ENCODE measurements at places on chromosomes 2 and 18.
A peak's percentile ranks its signal among the peaks of the same experiment; 100 is the strongest.

- DNase-seq: no peak
Observed at GRCh38 chr18:40984856-40985255, 970.2 kb upstream of the PIK3C3 start.

GRCh38 chr2:240868286-240869108 is at the start of gene AGXT:
Gene AGXT, plus strand, starts transcription at chr2:240868824. Its CDS starts 42 bp downstream, at chr2:240868866.
- DNase-seq: no peak

DNA sequence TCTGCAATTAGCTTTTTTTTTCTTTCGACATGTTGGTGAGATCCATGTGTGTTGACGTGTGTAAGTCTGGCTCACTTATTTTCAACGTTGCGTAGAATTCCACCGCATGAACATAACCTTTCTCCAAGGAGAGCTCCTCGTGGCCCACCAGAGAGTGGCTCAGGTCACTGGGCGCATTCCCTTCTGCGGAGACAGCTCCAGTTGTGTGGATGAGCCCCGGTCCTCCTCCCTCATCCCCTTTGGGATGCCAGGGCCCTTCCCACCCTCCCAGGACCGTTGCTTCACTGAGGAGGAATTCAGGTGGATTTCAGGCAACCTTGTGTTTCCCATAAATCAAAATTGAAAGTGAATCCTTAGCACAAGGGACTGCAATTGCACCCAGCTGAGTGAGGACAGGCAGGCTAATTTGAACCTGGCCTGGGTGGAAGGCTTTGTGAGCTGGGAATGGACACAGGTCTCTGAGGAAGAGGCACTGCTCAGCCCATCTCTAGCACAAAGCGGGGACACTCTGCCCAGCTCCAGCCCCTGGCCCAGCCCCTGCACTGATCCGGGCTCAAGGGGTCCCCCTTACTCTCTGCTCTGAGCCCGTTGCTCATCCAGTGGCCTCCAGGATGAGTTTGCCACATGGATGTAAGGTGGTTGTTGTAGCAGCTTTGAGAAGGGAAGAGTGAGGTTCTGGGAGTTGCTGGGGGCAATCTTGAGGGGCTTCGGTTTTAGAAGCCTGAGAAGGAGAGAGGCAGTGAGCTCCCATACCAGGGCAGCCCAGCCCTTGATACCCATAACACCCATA is 57.8 kb upstream of the HAAO start:
- no peak for DNase-seq

- DNase-seq: no peak
Observed at GRCh38 chr2:149559341-149560068, 28.1 kb downstream of the MMADHC start.

DNA sequence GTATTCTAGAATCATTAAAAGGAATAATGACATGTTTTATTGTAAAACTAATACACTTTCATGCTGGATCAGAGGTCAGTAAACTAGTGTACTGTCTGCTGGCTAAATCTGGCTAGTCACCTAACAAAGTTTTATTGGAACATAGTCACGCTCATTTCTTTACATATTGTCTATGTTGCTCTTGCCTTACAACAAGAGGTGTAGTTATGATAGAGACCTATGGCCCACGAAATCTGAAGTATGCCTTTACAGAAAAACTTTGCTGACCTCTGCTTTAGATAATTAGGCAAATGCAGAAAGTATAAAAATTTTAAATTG is 29.9 kb upstream of the SCYGR2 start:
- DNase-seq: no peak

DNA sequence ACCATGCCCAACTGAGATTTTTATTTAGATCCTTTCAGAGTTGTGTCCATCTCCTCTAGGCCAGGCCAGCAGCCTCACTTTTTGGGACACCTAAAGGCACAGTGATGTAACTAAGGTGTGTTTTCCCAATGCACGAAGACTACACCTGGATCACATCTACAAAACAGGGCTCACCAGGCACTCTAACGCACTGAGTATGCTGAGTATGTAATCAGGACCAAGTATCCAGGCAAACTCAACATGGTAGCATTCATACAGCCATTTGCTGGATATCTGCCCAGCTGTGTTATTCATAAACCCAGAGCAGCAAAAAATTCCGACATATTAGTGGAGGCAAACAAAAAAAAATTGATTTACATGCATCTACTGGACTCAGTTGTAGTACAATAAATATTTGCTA is 33.8 kb downstream of the LPIN2 start:
- no peak for DNase-seq

- DNase-seq: no peak
Observed at GRCh38 chr2:231682603-231683291, 25.6 kb upstream of the PTMA start.

DNA sequence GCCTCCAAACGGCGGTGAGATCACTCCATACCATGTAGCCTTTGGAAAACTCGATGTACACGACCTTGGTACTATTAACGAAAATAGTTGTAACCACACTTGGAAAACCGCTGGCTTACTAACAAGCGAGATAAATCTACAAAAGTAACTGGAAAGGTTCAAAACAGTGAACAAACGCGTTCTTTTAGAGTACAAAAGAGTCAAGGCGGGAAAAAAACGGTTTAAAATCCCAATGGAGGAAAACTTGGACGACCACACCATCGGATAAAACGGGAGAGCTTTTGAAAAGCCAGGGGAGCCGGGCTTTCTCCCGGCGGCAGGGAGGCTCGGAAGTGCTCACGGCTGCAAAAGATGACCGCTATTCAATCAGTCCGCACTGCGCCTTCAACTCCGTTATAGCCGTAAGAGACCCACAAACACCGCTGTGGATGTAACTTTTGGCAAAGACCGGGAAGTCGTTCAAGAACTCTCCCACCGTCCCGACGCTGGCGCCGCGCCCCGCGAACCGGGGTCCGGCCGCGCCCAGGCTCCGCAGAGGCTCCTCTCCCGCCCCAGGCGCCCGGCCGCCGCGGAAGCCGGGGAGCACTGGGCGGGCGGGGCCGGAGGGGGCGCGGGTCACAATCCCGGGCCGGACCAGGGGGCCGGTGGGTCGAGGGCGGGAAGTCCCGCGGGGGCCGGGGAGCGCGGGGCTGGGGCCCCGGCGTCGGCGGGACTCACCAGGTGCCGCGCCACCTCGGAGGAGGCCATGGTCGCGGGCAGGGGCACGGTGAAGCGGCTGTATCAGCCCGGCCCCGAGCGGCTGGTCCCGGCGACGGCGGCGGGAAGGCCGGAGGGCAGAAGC is 465 bp downstream of the SEPTIN10 start:
- no peak for DNase-seq

GRCh38 chr18:58572181-58572580 is 56.7 kb downstream of the ALPK2 start:
- DNase-seq: no peak

- DNase-seq: no peak
Observed at GRCh38 chr2:137202318-137202717, 437.0 kb downstream of the THSD7B start.

GRCh38 chr2:48157150-48157549 is 250.9 kb upstream of the FBXO11 start:
- DNase-seq: no peak

- DNase-seq: peak; percentile 70
Observed at GRCh38 chr2:64606479-64607363, 47.0 kb downstream of the SERTAD2 start.

GRCh38 chr2:18910843-18911242 is 321.5 kb upstream of the NT5C1B start:
- no peak for DNase-seq

DNA sequence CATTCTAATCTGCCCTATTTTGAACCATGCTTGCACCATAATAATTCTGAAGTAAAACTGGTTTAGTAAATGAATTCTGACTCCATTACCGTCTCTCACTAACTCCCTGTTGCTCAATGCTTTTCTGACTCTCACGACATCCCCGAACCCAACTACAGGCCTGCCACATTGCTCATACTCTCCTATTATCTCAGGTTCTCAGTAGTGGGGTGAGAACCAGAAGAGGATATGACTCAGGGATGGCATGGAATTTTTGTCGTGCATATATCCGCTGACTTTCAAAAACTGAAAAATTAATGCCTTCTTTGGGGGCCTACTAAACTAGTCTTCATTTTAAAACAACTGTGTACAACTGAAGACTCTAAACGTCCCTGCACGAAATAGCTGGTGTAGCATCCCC is 34.3 kb downstream of the NETO1 start:
- DNase-seq: no peak

DNA sequence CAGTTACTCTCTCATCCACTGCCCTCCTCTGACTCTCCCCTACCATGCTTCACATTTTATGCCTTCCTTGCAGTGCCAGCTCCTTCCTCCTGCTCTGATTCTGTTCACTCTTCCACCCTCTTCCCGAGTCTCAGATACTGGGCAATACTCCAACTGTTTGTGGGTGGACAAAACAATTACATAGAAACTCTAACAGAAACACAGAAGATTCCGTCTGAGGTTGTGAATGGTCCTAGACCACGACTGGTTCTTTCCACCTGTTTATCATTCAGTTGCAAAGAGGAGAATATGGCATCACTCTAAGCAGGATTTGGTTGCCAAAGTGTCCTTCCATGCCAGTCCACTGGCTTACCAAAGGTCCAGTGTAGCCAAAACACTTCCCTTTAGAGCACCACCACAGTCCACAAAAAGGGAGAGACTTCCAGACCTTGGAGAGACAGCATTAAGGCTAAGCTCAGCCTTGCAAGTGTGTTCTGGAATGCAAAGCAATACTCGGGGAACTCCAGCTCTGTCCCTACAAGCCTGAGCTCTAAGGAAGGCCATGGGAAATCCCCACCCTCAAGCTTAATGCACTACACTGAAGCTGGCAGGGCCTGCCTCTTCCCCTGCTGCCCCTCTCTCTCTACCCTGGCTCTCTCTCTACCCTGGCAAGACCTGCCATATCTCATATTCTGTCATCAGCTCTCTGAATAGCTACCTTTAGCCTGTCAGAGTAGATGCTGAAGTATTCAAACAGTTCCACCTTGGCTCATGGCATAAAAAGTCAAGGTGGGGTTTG is 33.6 kb upstream of the RND3 start:
- no peak for DNase-seq

DNA sequence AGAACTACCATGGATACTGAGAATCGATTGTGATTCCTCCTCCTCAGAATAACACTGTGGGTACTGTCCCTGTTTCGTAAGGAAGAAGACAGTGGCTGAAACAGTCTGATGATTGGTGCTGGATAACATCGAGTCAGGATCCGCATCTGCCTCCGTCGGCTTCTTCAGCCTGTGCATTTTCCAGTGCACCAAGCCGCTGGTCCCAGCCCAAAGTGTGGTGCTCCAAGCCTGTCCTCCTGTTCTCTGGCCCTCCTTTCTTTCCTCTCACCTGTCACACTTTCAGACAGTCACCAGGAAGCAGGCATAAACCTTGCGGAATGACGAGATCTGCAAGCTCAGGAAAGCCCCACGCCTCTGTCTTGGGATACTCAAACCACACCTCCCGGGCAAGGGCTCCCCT is 30.6 kb downstream of the PTGR3 start:
- no peak for DNase-seq

DNA sequence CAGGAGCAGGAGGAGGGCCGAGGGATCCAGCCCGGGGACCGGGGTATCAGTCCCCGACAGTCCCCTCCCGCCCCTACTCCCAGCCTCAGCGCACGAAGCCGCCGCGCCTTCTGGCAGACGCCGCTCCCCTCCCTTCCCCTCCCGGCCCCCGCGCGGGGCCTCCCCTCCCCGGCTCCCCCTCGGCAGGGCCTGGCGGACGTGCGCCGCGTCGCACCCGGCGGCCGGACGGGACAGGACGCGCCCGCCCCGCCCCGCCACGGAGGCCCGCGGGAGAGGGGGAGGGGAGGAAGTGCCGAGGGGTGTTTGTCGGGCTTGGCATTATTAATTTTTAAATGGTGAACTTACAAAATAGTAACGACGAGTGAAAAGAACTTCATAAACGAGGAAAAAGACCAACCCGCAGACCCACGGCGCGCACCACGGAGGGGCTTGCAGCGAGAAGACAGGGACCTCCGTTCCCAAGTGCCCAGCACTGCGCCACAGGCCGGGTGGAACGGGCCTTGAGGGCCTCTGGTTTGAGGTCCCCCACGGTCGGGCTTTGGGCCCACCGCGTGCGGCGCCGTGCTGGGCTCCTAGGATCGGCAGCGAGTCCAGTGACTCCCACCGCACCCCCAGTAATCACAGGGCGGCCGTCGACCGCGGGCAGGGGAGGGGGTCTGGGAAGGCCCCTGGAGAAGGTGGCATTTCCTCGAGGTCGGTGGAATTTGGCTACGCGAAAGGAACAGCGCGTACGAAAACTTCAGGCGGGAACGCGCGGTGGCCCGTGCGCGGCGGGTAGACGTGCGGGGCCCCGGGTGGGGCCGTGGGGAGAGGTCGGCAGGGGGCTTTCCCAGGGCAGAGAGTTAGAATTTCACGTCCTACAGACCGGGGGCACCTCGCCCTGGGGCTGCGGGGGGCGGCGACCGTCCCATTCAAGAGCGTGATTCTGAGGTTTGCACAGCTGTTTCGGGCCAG is 954 bp upstream of the CTDSP1 start:
- no peak for DNase-seq

DNA sequence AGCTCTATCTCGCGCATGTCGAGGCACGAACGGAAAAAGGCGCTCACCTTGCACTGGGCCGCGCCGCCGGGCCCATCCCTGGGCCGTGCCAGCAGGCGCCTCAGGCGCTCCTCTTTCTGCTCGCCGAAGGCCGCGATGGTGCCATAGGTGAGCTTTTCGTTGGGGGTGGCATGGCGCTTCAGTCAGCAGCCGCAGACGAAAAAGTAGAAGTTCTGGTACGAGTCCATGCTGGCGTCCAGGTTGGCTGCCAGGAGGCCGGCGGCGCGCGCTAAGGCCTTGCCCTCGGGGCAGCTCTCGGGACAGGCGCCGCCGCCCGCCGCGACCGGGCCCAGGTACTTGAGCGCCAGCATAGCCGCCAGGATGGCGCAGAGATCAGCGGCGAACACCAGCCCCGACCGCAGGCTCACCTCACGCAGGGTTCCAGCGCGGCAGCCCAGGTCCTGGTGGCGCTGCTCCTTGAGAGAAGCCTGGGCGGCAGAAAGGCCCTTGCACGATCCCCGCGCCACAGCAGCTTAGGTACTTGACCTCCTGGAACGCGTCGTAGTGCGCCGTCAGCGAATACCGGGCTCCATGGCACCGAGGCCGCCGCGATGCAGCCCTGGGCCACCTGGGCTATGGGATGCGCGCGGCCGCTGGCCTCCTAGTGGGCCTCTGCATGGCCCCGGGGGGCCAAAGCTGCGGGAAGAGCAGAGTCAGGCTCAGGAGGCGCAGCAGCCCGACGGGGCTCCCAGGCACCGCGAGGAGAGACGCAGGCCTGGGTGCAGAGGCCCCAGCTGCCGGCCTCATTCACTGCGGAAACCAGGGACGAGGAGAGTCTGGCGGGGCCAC is 12.8 kb downstream of the ALPG start:
- no peak for DNase-seq

GRCh38 chr2:54704688-54705605 is 18.5 kb upstream of the EML6 start:
- DNase-seq: no peak

DNA sequence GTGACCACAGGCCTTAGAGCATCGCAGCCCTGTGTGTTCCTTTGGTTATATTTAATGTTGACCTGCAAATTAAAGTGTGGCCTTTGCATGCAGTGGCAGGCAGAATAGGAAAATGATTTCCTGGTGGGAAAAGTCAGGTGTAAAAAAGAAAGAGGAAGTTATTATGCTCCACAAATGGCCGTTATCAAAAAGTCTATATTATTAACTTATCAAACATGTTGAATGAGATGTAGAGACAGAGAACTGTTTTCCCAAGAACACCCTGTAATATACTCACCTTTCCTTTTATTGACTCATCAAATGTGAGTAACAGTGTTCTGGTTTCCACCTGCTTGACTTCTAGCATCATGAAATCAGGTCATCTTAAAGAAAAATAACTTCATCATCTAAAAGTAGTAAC is 35.3 kb downstream of the MEIS1 start:
- DNase-seq: no peak

GRCh38 chr18:65326805-65327204 is 424.0 kb upstream of the CDH7 start:
- no peak for DNase-seq

Measured in stimulated activated CD4-positive, alpha-beta T cell treated with anti-CD3 and anti-CD28 coated beads, TNF-alpha, amount 100 ng/mL, for 4 hours (primary cell).